ENCODE measurements at places on chromosomes 6 and 20. TPM values are rescaled to one million over a fixed set of nuclear protein-coding genes. Genes with fewer than 3 reads are reported as not detected.

The FAM50B gene
- polyA plus RNA-seq, result 25.3 TPM

The IPCEF1 gene
- polyA plus RNA-seq, result 0.15 TPM

The PROKR2 gene
- not detected for polyA plus RNA-seq

The ASIP gene
- 234 TPM for polyA plus RNA-seq

The ZBTB46 gene
- 5.6 TPM for polyA plus RNA-seq

The C6orf163 gene
- 7.7 TPM for polyA plus RNA-seq

The LINC00237 gene
- polyA plus RNA-seq, result not detected

The BPIFA1 gene
- polyA plus RNA-seq, result not detected

The FKBP1C gene
- polyA plus RNA-seq, result 1.6 TPM

The HLA-F gene
- 105 TPM for polyA plus RNA-seq

The SLC12A5 gene
- 1.2 TPM for polyA plus RNA-seq

The PHACTR3 gene
- polyA plus RNA-seq, result 7.1 TPM

The GID8 gene
- 10.2 TPM for polyA plus RNA-seq

The CAP2 gene
- 57.4 TPM for polyA plus RNA-seq

The REM1 gene
- 7.2 TPM for polyA plus RNA-seq

The EHMT2 gene
- 21.7 TPM for polyA plus RNA-seq

The PRND gene
- polyA plus RNA-seq, result not detected

The EFCAB8 gene
- not detected for polyA plus RNA-seq

The LY6G5C gene
- polyA plus RNA-seq, result 2.6 TPM

The CFB gene
- 6.6 TPM for polyA plus RNA-seq

The RAET1G gene
- not detected for polyA plus RNA-seq

The STX11 gene
- polyA plus RNA-seq, result 4.8 TPM

The DHX35 gene
- 9.4 TPM for polyA plus RNA-seq

The UNC5CL gene
- 0.42 TPM for polyA plus RNA-seq

The MATN4 gene
- polyA plus RNA-seq, result not detected

The ROMO1 gene
- polyA plus RNA-seq, result 595 TPM

The CALHM5 gene
- 1.2 TPM for polyA plus RNA-seq

The CRISP2 gene
- not detected for polyA plus RNA-seq

The SENP6 gene
- 14.1 TPM for polyA plus RNA-seq

The MUC21 gene
- 0.09 TPM for polyA plus RNA-seq

The FAXC gene
- polyA plus RNA-seq, result 0.07 TPM

The TSPO2 gene
- polyA plus RNA-seq, result not detected

The OPN5 gene
- 0.15 TPM for polyA plus RNA-seq
